ENCODE measurements at places on chromosomes 4 and X. TPM values are rescaled to one million over a fixed set of nuclear protein-coding genes. Genes with fewer than 3 reads are reported as not detected.

GPRASP2 gene
- total RNA-seq, result 0.25 TPM

ITIH6 gene
- total RNA-seq, result not detected

ZMAT1 gene
- 3.8 TPM for total RNA-seq

DUSP9 gene
- total RNA-seq, result not detected

Data from T-helper 2 cell treated with Interferon-gamma antibody and Interleukin-4, amounts not matched to agents 100 ng/mL and 5 ng/mL, for 36 hours (primary cell).